Transverse colon (tissue), 4 donors: ENCODE measurements at places on chromosomes 12 and 14. TPM values are rescaled to one million over a fixed set of nuclear protein-coding genes. Genes with fewer than 3 reads are reported as not detected.

DNA sequence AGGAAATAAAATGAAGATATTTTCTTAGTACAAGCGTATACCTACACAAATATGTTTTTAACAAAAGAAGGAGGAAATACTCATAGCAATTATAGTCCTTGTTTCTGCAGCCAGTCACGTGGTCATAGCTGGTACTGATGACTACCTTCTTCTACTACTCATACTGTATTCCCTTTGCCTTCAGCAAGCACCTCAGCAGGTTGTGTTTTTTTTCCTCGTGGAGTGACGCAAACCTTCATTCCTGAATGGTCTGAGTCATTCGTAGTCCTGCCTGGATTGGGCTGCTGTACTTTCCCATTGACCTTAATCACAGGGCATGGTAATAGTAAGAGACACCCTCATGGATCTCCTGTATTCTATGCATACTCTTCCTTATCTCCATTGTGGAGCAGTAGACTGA, 25.7 kb upstream of the SLC16A7 start:
- DNase-seq: no peak
- no peak overlapping the region for H3K4me3 ChIP-seq
- no peaks in the 10 kb centered on the region for H3K4me1 ChIP-seq
- H3K27me3 ChIP-seq: no peaks in the 10 kb centered on the region
- H3K27ac ChIP-seq: no peak overlapping the region

DNA sequence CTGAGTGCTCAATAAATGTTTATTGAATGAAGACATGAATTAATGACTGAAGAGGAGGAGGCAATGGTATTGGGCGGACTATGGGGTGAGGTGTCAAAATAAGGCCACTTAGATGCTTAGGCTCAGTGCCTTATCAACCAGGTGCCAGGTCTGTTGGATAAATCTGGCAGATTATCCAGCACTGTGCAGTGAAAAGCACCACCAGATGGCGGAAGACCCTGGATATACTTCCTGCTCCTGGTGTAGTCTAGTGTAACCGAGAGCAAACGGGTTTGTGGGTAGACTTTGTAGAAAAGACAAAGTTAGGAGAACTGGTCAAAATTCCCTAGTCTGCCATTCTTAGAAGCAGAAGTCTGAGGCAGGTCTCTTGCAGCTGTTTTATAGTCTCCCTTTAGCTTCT, 306.3 kb downstream of the ATP23 start:
- H3K36me3 ChIP-seq: no peaks in the 10 kb centered on the region
- no peak overlapping the region for H3K27ac ChIP-seq
- DNase-seq: no peak
- no peak overlapping the region for H3K4me3 ChIP-seq
- no peaks in the 10 kb centered on the region for H3K4me1 ChIP-seq

GRCh38 chr12:53182903-53183302, 2.2 kb upstream of the CSAD start:
- no peak for DNase-seq
- H3K27me3 ChIP-seq: no peaks in the 10 kb centered on the region
- H3K36me3 ChIP-seq: peaks cover 33% of the 10 kb centered on the region
- peaks cover 35% of the 10 kb centered on the region for H3K4me1 ChIP-seq
- no peak overlapping the region for H3K4me3 ChIP-seq

The KRT77 gene
- total RNA-seq: not detected

DNA sequence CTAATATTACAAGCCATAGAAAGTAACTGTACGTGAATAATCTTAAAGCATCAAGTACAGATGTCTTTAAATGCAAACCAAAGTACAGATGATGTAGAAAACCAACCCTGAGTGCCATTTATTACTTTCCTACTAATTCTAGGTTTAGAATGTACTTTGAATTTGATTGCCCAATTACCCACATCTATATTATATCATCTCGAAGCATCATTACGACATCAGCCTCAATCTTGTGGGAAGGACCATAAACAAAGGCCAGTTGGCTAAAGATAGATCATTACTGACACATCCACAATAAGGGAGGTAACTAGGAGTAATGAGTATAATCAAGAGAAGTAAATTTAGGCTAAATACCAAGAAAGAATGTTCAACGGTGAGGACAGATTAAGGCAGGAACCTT, 478.9 kb downstream of the BCAT1 start:
- H3K27ac ChIP-seq: no peak overlapping the region
- no peaks in the 10 kb centered on the region for H3K27me3 ChIP-seq
- H3K36me3 ChIP-seq: no peaks in the 10 kb centered on the region
- no peaks in the 10 kb centered on the region for H3K4me1 ChIP-seq
- no peak for DNase-seq
- no peak overlapping the region for H3K4me3 ChIP-seq

GRCh38 chr12:78864403-78864869, at the start of gene SYT1:
Gene SYT1 (plus strand): TSS chr12:78864774.
- peaks cover 46% of the 10 kb centered on the region for H3K27me3 ChIP-seq
- no peaks in the 10 kb centered on the region for H3K36me3 ChIP-seq
- peaks cover 21% of the 10 kb centered on the region for H3K4me1 ChIP-seq
- peak; percentile 25 for DNase-seq
- H3K4me3 ChIP-seq: peak within 1 kb of the TSS; percentile 29
- no peak within 1 kb of the TSS for H3K27ac ChIP-seq

GRCh38 chr12:90999527-90999926, 5.2 kb downstream of the EPYC start:
- no peak overlapping the region for H3K27ac ChIP-seq
- H3K27me3 ChIP-seq: no peaks in the 10 kb centered on the region
- no peak overlapping the region for H3K4me3 ChIP-seq
- no peak for DNase-seq
- no peaks in the 10 kb centered on the region for H3K4me1 ChIP-seq

- H3K27me3 ChIP-seq: no peaks in the 10 kb centered on the region
- no peaks in the 10 kb centered on the region for H3K36me3 ChIP-seq
- no peak for DNase-seq
- H3K27ac ChIP-seq: no peak overlapping the region
- H3K4me1 ChIP-seq: no peaks in the 10 kb centered on the region
These were observed 1337.6 kb downstream of the LRFN5 start for GRCh38 chr14:42944284-42944683.

The FOXN4 gene
- not detected for total RNA-seq

- H3K4me1 ChIP-seq: peaks cover 99% of the 10 kb centered on the region
- DNase-seq: no peak
- H3K4me3 ChIP-seq: no peak overlapping the region
- H3K27me3 ChIP-seq: no peaks in the 10 kb centered on the region
- H3K36me3 ChIP-seq: no peaks in the 10 kb centered on the region
These were observed 8.2 kb downstream of the MLXIP start for GRCh38 chr12:122086641-122087285.

DNA sequence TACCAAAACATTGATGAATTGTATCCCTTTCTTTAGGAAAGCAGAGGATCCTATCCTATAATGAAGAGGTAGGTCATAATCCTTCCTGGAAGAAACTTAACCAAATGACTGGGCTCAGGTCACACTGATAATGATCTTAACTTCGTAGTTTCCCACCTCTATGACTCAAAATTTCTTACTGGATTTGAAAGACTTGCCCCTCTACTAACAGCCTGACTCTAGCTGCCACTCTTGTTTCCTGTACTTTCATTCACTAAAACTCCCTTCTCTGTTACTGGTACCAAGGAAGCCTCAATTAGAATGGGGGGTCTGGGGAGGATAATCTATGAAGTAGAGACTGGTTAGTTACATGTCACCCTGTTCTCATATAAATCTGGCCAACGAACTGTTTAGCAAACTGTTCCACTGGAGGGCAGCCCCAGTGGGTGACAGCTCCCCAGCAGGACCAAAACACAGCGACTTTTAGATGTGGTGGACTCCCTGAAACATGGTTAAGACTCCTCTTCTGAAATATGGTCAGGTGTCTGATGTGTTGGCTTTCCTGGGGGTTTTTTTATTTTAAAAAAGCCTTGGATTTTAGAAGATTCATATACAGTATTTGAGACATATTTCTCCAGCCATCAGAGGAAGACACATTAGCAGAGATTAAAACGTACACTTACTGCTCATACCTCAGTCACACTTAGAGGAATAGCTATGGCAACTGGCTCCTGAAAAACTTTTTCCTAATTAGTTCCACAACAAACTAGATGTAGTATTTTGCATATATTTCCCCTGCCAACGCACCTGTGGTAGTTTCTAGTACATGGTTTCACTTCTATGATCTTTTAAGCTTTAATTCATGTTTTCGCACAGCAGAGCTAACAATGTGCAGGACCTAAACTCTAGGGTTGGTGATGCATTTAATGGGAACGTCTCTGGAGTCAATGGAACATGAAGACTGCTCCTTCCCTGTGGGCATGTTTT, 72.3 kb downstream of the ACADS start:
- DNase-seq: no peak
- H3K4me1 ChIP-seq: no peaks in the 10 kb centered on the region
- no peaks in the 10 kb centered on the region for H3K36me3 ChIP-seq

DNA sequence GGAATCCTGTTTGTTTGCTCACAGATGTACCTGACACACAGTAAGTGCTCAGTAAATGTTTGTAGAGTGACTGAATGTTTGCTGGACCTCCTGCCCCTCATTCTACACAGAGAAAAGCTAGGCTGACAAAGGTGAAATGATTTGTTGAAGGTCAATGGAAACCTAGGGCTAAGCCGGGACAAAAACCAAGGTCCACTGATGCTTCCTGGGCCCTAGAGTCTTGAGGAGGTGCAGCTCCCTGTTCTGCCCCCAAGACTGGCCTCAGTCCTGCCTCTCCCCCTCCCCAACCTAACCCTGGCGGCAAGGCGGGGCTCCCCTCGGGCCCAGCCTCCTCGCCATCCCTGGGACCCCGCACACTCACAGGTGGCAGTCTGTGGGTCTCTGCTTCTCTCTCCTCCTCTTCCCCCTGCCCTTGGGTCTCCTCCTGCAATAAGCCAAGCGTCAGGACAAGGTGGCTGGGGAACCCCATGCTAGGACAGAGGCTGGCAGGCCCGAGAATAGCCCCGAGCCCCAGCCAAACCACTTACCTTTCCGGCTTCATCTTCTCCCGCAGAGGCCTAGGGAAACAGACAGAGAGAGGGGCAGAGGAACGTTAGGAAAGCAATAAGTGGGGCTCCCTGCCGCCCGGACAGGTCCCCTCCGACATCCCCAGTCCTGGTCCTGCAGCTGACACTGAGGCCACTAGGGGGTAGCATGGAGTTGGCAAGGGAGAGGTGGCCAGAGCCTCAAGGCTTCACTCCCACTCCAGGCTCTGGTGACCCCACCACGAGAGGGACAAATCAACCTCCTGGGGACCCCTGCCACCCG, 9.3 kb downstream of the PGF start:
- H3K4me1 ChIP-seq: peaks cover 6% of the 10 kb centered on the region
- DNase-seq: peak; percentile 82
- H3K27me3 ChIP-seq: no peaks in the 10 kb centered on the region
- H3K36me3 ChIP-seq: no peaks in the 10 kb centered on the region
- H3K27ac ChIP-seq: no peak overlapping the region

- H3K27ac ChIP-seq: no peak overlapping the region
- H3K4me3 ChIP-seq: no peak overlapping the region
- DNase-seq: no peak
- H3K27me3 ChIP-seq: no peaks in the 10 kb centered on the region
- no peaks in the 10 kb centered on the region for H3K4me1 ChIP-seq
These were observed 336.1 kb downstream of the RPS29 start for GRCh38 chr14:49250109-49250508.

The CLEC9A gene
- not detected for total RNA-seq

- peaks cover 5% of the 10 kb centered on the region for H3K4me1 ChIP-seq
- H3K36me3 ChIP-seq: no peaks in the 10 kb centered on the region
- H3K27ac ChIP-seq: no peak overlapping the region
- no peak for DNase-seq
These were observed 93.3 kb downstream of the MYRFL start for GRCh38 chr12:69918287-69918686.

DNA sequence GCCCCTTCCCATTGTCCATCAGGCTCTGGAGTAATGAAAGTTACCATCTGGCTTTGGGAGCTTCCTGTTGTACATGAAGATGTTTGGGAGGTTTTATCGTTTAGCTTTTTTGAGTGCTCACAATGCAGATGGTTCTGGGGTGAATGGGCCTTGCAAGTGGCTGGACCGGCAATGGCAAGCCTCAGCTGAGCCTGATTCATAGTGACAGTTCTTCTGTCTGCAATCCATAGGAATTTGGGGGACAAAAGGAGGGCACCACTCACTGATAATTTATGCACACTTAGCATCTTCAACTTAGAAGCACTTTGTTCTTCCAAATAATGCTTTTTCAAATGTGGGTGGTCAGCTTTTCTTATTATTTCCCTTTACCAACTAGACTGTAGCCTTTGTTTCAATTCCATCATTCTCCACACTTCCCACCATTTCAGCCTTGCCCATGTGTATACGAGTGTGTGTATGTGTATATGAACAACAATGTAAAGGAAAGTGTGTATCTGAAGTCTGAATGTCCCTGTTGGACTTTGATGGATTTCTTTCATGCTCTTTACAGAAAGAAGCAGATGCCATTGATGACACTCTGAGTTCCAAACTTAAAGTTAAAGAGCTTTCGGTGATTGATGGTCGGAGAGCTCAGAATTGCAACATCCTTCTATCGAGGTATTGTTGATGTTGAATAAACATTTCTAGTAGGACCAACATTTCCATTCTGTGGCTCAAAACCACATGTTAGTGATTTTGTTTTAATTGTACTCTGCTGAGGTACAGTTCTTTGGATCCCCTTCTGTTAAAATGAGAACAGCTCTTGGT, 125.5 kb downstream of the GPR135 start:
- H3K36me3 ChIP-seq: peaks cover 5% of the 10 kb centered on the region
- peaks cover 15% of the 10 kb centered on the region for H3K4me1 ChIP-seq
- DNase-seq: no peak

GRCh38 chr12:122022393-122023338, 982 bp downstream of the BCL7A start:
- no peaks in the 10 kb centered on the region for H3K36me3 ChIP-seq
- H3K27me3 ChIP-seq: peaks cover 5% of the 10 kb centered on the region
- H3K27ac ChIP-seq: peak overlapping the region; percentile 85
- H3K4me3 ChIP-seq: peak overlapping the region; percentile 72
- peaks cover 24% of the 10 kb centered on the region for H3K4me1 ChIP-seq

- no peak overlapping the region for H3K4me3 ChIP-seq
- no peaks in the 10 kb centered on the region for H3K27me3 ChIP-seq
- peaks cover 25% of the 10 kb centered on the region for H3K4me1 ChIP-seq
- H3K36me3 ChIP-seq: no peaks in the 10 kb centered on the region
- DNase-seq: peak; percentile 82
These were observed 62.0 kb upstream of the OSBPL8 start for GRCh38 chr12:76621582-76622024.

GRCh38 chr12:21642707-21643389, 14.8 kb downstream of the LDHB start:
- H3K27me3 ChIP-seq: no peaks in the 10 kb centered on the region
- no peak for DNase-seq
- H3K4me1 ChIP-seq: peaks cover 8% of the 10 kb centered on the region
- peaks cover 44% of the 10 kb centered on the region for H3K36me3 ChIP-seq
- no peak overlapping the region for H3K27ac ChIP-seq
- no peak overlapping the region for H3K4me3 ChIP-seq

GRCh38 chr12:75528692-75529091, 17.3 kb upstream of the KRR1 start:
- no peaks in the 10 kb centered on the region for H3K4me1 ChIP-seq
- no peaks in the 10 kb centered on the region for H3K36me3 ChIP-seq
- DNase-seq: no peak
- H3K4me3 ChIP-seq: no peak overlapping the region
